Subcutaneous preadipocyte (primary cell): ENCODE measurements at places on chromosomes 4 and X. TPM values are rescaled to one million over a fixed set of nuclear protein-coding genes. Genes with fewer than 3 reads are reported as not detected.

SLC25A6 gene
- total RNA-seq = 223 and 311 TPM in 2 replicates

FGFBP1 gene
- under 0.01 TPM in 1 of 2 replicates, not detected in the other for total RNA-seq

ZCCHC18 gene
- total RNA-seq = 0.37 TPM in 1 of 2 replicates, not detected in the other

CEP44 gene
- 14.3 and 23.1 TPM in 2 replicates for total RNA-seq

PPP2R2C gene
- under 0.01 and 0.20 TPM in 2 replicates for total RNA-seq

ARX gene
- not detected in 2 replicates for total RNA-seq

TMPRSS11A gene
- total RNA-seq = not detected in 2 replicates

F9 gene
- total RNA-seq = under 0.01 TPM in 1 of 2 replicates, not detected in the other

GAGE2A gene
- total RNA-seq = not detected in 2 replicates

OPRPN gene
- total RNA-seq = not detected in 2 replicates

DCX gene
- not detected in 2 replicates for total RNA-seq

ZAR1 gene
- total RNA-seq = not detected in 2 replicates
